ENCODE measurements at places on chromosomes 1 and 21.

DNA sequence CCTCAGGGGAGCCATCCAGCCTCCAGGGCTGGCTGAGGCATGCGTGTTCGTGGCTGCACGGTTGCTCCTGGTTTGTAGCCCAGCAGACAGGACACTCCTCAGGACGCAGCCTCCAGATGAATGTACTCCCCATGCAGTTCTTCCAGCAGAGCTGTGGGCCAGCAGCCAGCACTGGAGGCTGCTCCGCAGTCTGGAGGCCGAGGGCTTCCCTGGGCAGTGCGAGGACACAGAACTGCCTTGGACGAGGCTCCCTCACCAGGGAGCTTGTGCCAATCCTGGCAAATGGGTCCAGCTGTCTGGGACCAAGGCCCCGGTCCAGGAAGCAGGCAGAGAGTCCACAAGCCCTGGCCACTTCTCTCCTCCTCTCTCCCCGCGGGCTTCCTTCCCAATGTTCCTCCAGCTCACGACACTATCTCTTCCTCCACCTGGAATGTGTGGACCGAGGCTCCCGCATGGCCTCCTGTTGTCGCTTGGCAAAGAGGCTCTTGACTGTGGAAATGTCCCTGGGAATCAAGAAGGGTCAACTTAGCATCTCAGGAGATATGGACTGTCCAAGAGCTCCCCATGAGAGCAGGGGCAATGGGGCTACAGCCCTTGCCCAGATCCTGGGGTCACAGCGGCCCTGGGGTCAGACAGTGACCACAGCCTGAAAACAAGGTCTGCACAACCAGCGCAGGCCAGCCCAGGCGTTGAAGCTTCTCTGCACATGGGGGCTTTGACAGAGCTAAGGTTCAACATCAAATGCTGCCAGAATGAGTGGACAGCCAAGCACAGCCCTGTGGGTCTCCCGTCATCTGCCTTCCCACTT is 5.3 kb downstream of the EDN2 start:
- no peak for DNase-seq

DNA sequence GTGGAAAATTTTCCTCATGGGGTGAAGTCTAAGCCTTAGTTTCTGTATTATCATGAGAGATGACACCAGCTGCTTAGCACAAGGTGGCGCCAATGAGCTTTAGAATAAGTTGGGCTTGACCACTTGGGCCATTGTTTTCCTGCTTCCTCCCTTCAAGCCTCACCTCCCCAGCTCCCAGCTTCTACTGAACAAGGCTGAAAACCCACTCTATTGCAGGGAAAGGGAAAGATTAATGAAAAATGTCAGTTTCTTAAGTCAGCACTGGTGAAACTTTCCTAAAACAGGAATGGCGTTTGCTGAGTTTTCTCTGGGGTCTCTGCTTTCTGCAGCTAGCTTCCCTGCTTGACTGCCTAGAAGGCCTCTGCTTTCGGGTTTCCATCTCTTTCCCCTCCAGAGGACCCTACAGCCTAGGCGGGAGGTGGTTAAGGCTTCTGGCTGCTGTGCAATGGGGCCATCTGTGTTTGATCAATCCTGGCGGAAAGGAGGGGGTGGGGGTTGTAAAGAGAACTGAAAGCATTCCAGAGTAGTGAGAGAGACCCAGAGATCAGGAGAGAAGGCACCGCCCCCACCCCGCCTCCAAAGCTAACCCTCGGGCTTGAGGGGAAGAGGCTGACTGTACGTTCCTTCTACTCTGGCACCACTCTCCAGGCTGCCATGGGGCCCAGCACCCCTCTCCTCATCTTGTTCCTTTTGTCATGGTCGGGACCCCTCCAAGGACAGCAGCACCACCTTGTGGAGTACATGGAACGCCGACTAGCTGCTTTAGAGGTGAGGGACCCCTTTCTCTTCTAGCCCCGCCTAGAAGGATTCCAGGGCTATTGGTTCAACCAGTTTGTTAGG is at the start of gene OLFML3:
Gene OLFML3 (plus strand): TSS at position 612 of the 840 bp plus-strand sequence. CDS start 43 bp downstream, at position 655.
- DNase-seq, result no peak

- no peak for DNase-seq
Measured at GRCh38 chr1:193031431-193031830, 27.7 kb downstream of the UCHL5 start.

DNA sequence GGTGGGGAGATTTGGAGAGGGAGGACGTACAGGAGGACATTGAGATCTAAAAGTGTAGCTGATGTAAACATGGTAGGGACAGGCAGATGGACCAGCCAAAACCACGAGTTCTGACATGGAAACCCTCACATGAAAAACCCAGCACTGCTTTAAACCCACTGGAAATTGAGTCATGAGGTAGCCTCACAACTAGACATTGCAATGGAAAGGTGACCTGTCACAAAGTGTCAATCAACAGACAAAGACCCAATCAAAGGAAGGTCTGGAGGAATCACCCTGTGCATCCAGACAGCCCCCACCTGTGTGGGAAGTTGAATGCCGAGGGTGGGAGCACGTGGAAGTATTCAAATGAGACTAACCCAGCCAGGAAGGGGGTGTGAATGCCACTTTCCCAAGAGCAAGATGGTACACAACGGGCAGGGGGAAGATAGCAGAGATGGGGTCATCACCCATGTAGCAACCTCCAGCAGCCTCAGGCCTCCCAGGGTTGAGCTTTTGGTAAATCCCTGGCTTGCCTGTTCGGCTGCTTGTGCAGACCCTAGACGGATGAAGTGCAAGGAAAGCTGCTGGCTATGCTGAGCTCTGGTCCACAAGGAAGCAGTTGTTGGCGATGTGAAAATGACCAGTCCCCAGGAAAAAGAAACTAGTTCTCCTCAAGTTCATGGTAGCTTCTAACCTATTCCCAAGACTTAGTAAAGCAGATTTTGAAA is 5.6 kb downstream of the FCMR start:
- DNase-seq, result no peak

DNA sequence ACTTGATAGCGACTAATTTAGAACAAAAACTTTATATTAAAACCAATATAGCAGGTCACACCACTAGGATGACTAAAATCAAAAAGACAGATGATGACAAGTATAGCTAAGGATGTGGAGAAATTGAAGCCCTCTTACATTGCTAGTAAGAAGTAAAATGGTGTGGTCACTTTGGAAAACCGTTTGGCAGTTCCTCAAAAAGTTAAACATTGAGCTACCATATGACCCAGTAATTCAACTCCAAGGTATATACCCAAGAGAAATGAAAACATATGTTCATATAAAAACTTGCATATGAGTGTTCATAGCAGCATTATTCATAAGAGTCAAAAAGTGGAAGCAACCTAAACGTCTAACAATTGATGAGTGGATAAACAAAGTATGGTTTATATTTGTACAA is 13.0 kb upstream of the SERINC2 start:
- no peak for DNase-seq

GRCh38 chr1:1331068-1331965 is at the start of gene TAS1R3:
Gene TAS1R3, plus strand, starts transcription at chr1:1331280. Its CDS starts 66 bp downstream, at chr1:1331346.
- no peak for DNase-seq

GRCh38 chr1:222616525-222616924 is 1.4 kb upstream of the MIA3 start:
- no peak for DNase-seq

- DNase-seq, result no peak
Measured at GRCh38 chr1:89863165-89863830, 42.5 kb downstream of the LRRC8D start.

DNA sequence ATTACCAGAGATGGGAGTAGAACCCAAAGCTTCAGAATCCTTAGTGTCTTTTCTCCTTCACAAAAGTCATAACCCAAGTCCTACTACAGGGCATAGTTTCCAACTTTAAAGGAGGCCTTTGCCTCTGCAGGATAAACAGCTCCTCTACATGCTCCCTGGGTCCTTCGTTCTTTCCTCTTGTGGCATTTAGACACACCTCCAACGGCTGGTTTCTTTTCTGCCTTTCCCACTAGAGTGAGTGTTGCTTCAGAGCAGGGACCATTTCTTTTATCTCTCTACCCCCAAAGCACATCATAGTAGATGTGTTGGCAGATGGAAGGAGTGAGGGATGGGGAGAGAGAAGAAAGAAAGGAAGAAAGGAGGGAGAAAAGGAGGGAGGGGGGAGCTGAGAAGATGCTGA is 144.7 kb upstream of the SPATA6 start:
- no peak for DNase-seq

GRCh38 chr1:147772570-147772969 is 12.2 kb upstream of the GJA5 start:
- DNase-seq, result no peak

DNA sequence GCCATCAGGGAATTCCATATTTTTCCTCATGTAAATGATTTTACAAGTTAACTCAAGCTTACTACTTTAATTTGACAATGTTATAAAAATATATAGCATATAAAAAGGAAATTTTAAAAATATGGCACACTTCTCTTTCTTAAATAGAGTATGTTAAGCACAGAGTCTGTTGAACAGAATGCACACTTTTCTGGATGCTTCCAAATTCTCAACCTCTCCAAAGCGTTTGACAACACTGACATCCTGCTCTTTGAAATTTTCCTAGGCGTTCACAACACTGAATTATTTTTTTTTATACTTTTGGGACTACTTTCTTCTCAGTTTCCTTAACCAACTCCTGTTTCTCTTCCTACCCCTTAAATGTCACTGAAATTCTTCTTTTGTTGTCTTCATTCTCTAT is 117.8 kb upstream of the PLXNA2 start:
- no peak for DNase-seq

GRCh38 chr1:115453666-115454065 is 115.6 kb upstream of the NGF start:
- DNase-seq, result no peak

DNA sequence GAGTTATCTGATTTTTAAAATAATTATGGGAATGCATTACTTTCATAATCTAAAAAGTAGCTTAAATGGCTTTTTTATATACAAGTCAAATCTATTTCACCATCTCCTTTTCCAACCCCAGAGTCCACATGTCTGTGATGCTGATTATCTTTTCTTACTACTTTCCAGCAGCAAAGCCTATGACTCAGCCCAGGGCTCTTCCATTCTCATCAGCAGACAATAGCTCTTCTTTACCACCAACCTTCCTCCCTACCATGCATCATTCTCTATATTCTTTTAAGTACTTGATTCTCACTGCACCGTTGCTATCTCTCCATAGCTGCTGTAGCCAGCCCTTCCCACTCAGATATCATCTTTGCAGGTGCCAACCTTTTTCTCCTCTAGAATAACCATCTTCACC is 61.3 kb downstream of the OVGP1 start:
- DNase-seq, result no peak

DNA sequence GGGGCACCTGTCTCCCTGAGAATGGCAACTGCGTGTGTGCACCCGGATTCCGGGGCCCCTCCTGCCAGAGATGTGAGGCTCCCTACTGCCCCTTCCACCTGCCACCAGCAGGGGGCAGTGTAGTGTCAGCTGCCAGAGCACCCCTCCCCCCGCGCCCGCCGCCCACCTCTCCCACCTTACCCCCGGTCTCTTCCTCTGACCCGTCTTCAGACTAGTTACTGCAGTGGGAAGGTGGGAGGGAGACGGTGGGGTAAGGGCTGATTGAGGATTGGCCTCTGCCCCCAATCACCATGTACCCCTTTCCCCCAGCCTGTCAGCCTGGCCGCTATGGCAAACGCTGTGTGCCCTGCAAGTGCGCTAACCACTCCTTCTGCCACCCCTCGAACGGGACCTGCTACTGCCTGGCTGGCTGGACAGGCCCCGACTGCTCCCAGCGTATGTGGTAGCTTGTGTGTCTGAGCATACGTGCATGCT is 10.1 kb upstream of the LRRC71 start:
- DNase-seq, result peak; percentile 8

DNA sequence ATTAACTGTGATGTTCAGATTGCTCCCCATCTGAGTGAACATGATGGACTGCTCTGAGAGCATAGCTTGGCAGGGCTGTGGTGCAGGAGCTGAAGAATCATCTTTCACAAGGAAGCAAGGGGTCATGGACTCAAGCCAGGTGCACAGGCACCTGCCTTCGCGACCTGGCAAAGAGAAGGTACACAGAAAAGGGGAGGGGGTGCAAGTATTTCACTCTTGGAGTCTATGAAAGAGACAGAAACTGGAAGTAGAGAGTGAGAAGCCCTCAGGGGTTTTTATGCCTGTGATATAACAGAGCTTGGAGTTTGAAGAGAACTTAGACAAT is 232.6 kb upstream of the PLXNA2 start:
- no peak for DNase-seq

GRCh38 chr1:8047686-8048445 is 21.8 kb upstream of the ERRFI1 start:
- DNase-seq, result no peak

GRCh38 chr21:41222247-41223068 is 54.5 kb downstream of the BACE2 start:
- DNase-seq, result no peak

DNA sequence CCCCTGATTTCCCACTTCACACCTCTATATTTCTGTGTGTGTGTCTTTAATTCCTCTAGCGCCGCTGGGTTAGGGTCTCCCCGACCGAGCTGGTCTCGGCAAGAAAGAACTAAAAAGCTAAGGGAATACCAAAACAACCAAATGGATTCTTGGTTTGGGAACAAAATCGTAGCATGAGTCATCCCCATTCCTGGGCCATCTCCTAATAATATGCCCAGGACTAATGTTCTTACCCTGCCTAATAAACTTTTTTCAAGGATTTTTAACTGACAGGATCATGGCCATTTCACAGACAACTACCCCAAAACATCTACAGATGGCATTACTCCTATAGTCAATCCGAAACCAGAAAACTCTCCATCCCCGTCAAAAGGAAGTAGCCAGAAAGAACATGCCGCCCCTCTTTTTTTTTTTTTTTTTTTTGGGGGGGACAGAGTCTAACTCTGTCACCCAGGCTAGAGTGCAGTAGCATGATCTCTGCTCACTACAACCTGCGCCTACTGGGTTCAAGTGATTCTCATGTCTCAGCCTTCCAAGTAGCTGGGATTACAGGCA is 4.1 kb upstream of the HPDL start:
- no peak for DNase-seq

DNA sequence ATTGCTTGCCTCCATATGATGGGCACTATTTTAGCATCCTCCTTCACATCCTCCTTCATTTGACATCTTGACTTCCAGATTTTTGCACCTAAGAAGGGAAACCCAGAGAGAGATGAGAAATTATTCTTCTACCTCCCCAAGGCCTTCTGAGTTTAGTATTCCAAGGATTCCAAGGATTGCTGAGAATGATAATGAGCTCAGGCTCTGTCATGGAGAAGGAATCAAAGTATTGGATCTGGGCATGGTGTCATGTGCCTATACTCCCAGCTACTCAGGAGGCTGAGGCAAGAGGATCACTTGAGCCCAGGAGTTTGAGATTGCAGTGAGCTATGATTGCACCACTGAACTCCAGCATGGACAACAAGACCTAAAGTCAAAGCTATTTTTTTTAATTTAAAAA is 26.6 kb upstream of the ZNF281 start:
- no peak for DNase-seq

GRCh38 chr1:2133879-2134215 is 60.7 kb downstream of the FAAP20 start:
- DNase-seq, result no peak
